ENCODE measurements at places on chromosomes 5 and 9.

- no peak for DNase-seq
Observed at GRCh38 chr9:110125207-110125751, 82.7 kb downstream of the C9orf152 start.

GRCh38 chr9:95005278-95006143 is 279.0 kb downstream of the AOPEP start:
- DNase-seq: no peak

DNA sequence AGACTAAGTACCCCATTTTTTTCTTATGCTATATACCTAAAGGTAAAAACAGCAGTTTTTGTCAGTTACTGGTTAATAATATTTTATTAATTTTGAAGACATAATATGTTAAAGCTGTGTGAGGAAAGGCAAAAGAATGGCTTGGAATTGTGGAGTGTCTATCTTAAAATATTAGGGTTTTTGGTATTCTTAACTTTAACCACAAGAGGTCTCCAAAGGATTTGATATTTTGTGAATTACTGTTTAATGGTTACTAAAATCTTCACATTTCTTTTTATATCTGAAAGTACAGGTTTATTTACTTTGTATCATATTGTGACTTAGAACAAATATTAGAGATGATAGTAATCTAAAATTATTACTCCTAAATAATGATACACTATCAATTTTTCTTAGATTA is 32.0 kb upstream of the DHFR start:
- no peak for DNase-seq

DNA sequence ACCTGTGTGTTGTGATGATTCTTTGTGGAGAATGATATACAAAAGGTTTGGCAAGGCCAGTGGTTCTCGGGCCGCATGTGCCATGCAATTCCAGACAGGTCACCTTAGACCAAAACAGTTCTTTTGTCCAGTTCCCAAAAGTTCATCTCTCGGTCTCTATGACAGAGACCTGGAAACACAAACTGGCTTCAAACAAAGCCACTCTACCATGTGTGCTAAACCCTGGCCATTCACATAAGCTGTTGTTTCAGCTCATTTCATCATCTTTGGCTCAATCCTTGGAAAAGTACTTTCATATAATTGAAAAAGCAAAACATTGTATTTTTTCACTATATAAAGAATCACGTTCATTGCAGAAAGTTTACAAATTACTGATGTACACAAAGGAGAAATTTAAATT is 210.5 kb upstream of the SEMA6A start:
- DNase-seq: no peak

GRCh38 chr5:172096207-172096940 is 89.9 kb upstream of the FBXW11 start:
- DNase-seq: no peak

- no peak for DNase-seq
Observed at GRCh38 chr9:4670591-4670990, 4.3 kb upstream of the SPATA6L start.

DNA sequence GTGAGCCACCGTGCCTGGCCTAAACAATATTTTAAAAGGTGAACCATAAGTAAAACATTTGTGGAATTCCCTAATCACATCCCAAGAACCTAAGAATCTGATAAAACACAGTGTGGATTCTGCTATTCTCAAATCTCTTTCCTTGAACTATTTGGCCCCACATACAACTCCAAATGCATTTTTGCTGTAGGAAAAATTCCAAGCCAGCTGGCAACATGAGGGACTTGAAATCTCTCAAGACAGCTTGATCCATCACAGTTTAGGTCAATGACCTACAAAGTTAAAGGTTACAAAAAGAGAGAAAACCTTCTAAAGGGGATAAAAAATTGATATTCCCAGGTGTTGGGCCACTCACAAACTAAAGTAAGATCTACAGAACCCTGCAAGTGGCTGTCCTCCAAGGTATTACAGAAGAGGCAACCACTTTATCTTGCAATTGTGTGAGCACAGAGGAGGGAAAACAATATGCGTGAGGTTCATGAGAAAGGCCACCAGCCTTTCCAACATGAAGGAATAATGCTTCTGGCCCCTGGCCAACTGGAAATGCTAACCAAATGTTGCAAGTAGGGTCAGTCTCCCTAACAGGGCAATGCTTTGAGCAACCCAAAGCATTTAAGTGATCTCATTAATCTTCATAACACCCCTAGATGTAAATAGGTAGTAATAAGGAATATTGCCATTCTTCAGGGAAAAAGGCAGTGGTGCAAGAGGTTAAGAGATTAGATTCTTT is 221.4 kb downstream of the SEMA5A start:
- DNase-seq: no peak

- DNase-seq: no peak
Observed at GRCh38 chr5:85182344-85182743, 797.7 kb upstream of the EDIL3 start.

DNA sequence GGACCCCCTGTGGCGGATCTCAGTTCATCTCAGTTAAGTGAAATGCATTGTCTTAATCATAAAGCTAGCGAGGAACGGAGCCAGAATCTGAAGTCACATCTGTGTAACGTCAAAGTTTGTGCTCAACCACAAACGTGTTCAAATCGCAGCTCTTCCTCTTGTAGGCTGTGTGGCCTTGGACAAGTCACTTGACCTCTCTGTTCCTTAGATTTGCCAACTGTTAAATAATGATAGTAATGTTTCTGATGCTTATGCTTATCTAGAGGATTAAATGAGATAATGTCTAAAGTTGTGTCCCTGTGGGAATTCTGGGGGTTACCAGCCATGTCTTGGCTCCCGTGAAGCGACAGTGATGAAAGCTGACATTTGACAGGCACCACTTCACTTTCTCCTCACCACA is 69.2 kb upstream of the NEURL1B start:
- DNase-seq: no peak

Data from fibroblast of skin of left quadriceps (primary cell).